ENCODE measurements at places on chromosomes 7 and 10.

GRCh38 chr7:90945104-90945787 lies 319.0 kb upstream of the FZD1 start:
- DNase-seq: no peak

GRCh38 chr10:33550811-33551210 lies 216.3 kb upstream of the NRP1 start:
- DNase-seq: no peak

DNA sequence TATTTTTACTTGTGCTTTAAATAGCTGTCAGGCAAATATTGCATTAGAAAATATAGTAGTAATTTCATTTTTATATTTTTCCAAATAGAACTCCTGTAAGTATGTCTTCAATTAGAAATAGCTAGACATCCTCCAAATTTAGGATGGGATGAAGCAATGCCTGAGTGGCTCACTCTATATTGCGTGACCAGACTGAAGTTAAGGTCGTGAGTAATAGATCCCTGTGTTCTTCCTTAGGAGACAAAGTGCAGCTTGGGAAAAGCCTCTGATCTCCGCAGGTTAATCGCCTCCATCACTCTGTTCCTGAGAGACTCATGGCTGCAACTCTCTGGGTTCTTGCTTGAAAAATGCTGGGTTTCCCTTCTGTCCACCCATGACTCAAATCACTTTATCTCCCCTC lies 484.8 kb upstream of the ANKRD30A start:
- DNase-seq: no peak

DNA sequence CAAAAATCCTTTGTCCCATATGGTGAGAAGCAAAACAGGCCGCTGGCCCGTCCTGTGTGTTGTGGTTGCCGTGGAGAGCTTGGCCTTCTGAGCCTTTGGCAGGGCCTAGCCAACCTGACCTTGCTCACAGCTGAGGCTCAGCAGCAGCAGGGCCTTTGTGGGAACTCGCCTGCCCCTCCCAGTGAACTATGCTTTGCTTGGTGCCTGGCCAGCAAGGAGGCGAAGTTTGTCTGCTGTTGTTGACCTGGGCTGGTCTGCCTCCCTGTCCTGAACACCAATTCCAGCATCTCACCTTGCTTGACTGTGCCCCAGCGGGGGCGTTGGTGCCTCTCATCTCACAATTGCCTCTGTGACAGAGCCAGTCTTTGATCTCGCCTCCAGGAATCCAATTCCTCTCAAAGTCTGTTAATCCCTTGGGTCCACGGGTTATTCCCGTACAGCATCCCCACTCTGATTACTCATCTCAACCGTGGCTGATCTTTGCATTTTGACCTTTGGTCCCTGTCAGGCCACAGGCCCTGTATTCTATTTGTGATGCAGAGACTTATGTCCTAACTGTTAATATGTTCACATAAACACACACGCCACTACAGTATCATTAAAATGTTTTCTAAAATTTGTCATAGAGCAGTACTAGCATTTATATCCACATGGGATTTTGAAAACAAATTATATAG lies 22.6 kb downstream of the EPDR1 start:
- DNase-seq: no peak

- DNase-seq: no peak
Observed at GRCh38 chr10:67921065-67921464, 36.6 kb downstream of the SIRT1 start.

- no peak for DNase-seq
Observed at GRCh38 chr7:22109761-22110160, 164.1 kb upstream of the CDCA7L start.
